A549 treated with Mapracorat at 1 μM for 4 hours (cell line): ENCODE measurements at places on chromosomes 6 and 20. TPM values are rescaled to one million over a fixed set of nuclear protein-coding genes. Genes with fewer than 3 reads are reported as not detected.

Gene PHACTR1
- total RNA-seq = not detected in 5 replicates

Gene TAP2
- 13.3 to 25.1 TPM (median 16.8 TPM) in 5 replicates for total RNA-seq

Gene PRSS16
- total RNA-seq = 2.8 to 3.5 TPM (median 2.9 TPM) in 5 replicates

Gene ZNF322
- total RNA-seq = 4.7 to 6.3 TPM (median 5.9 TPM) in 5 replicates

Gene SLC2A10
- total RNA-seq = not detected in 5 replicates

Gene PHF20
- total RNA-seq = 28.1 to 39.5 TPM (median 36.5 TPM) in 5 replicates

Gene SMOC2
- not detected in 5 replicates for total RNA-seq

Gene SGK2
- total RNA-seq = 6.7 to 8.7 TPM (median 7.0 TPM) in 5 replicates
